Activated CD4-positive, alpha-beta T cell treated with anti-CD3 and anti-CD28 coated beads, Interleukin-2, amount 10 ng/mL, durations not matched to agents 24 days and 14 days (primary cell): ENCODE measurements at places on chromosomes 4 and X.

- no peak for DNase-seq
Observed at GRCh38 chr4:105715692-105716278, 7.2 kb downstream of the GSTCD start.

DNA sequence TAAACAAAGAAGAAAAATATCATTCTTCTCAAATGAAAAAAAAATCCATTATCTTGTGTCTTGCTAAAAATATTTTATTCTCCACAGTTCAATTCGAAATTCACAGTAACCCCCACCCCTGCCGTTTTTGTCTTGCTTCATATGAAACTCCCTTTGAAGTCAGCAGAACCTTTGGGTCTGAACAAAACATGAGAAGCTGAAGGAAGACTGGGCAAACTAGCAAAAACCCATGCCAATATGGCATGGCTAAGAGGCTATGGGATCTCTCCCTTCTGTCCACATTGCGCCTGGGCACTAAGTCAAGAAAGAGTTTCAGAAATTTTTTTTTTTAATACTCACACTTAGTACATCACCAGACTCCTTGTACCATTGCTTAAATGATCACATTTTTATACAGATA is 136.0 kb upstream of the SMIM31 start:
- DNase-seq = no peak

DNA sequence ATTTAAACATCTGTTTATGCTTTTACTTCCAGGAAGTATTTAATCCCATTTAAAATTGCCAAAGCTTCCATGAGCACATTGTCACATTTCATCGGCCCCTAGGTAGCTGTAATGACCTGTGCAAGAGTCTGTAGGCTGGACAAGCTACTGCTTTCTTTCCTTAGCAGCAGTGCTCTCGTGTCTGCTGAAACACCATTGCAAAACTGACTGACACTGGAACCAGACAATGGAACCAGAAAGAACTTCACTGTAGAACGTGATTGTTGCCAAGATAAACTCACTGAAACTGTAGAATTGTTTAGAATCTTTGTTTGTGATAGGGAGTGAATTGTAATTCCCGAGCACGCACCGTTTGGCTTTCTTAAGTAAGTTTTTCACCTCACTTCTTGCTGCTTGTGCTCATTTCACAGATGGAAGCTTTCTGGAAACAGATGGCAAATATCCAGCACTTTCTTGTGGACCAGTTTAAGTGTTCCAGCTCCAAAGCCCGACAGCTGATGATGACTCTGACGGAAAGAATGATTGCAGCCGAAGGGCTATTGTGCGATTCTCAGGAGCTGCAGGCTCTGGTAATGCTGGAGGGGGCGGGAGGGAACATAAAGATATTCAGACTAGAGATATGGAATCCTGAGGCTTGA is 36.9 kb downstream of the EVC start:
- no peak for DNase-seq

DNA sequence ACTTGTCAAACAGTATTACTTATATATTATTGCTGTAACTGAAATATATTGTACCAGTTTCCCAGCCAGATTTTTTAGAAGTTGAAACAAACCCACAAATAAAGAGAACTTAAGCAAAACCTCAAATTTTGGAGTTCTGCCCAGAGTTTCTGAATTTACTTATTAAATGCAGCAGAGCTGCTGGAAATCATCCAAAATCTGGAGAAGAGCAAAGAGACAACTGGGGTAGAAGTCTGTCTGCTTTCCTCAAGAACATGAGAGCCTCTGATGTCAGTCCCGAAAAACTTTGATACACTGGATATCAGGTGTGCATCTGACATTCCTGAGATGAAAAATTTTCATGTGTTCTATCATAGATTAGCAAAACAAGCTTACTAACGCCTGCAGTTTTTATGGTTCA is 325.9 kb downstream of the NR3C2 start:
- no peak for DNase-seq

DNA sequence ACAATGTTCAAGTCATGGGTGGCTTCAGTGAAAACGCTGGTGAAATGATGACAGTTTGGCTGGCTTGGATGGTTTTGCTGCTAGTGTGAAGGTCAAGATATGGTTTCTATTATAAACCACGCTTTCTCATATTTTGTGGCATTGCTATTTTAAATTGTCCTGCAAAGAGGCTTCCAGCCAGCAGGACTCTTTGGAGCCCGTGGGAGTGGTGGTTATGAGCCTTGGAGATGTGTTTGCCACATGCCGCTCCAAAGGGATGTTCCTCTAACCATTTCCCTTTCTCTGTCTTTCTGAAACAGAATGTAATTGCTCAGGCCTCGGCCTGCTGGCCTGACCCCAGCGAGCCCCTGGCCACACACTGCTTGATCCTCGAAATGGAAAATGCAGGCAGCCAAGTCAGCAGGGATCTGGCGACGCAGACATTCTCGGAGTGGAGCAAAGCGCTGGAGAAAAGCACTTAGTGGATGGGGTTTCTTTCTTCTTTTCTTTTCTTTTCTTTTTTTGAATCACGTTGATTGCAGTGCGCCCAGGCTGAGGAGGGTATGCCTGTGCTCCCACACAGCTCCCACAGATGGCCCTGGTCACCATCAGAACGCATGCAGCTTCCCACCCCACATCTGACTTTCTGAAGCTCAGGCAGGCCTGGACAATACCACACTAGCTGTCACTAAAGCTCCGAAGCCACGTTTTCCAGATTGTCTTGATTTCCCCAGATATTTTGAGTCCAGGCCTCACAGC is 114.0 kb downstream of the ENPP6 start:
- no peak for DNase-seq

DNA sequence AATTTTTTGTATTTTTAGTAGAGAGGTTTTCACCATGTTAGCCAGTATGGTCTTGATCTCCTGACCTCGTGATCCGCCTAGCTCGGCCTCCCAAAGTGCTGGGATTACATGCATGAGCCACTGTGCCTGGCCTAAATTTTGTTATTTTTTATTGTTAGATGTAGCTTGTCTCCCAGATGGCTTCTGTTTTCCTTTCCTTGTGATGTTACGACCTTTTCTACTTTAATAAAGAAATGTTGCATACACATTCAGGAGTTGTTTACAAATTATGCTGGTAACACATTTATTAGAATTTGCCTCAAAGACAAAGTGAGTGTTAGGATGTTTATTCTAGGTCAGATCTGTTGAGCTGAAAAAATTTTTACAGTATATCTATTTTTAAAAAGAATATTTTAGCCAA is 18.4 kb downstream of the PDLIM5 start:
- no peak for DNase-seq

DNA sequence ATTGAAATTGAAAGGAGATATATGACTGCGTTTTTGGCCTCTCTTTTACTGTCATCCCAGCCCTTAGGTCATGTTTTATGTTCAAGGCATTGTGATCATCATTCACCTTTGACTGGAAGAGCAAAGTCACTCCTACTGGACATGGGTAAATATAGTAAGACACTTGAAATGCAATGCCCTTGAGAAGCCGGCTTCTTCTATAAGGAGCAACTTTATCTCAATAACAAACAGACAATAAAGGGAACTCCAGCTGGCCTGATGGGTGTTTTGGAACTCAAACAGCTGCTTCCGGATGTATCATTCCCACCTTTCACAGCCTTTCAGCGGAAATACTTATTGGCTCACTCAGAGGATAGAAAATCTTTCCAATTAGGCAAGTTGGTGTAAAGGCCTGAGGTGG is 65.1 kb upstream of the C4orf54 start:
- DNase-seq = no peak

- no peak for DNase-seq
Observed at GRCh38 chr4:48152259-48152658, 18.2 kb upstream of the TXK start.
